ENCODE measurements at places on chromosomes 2 and 18.

- DNase-seq, result peak; percentile 86
These were observed 7.4 kb downstream of the UGT1A6 start for GRCh38 chr2:233700028-233700635.

DNA sequence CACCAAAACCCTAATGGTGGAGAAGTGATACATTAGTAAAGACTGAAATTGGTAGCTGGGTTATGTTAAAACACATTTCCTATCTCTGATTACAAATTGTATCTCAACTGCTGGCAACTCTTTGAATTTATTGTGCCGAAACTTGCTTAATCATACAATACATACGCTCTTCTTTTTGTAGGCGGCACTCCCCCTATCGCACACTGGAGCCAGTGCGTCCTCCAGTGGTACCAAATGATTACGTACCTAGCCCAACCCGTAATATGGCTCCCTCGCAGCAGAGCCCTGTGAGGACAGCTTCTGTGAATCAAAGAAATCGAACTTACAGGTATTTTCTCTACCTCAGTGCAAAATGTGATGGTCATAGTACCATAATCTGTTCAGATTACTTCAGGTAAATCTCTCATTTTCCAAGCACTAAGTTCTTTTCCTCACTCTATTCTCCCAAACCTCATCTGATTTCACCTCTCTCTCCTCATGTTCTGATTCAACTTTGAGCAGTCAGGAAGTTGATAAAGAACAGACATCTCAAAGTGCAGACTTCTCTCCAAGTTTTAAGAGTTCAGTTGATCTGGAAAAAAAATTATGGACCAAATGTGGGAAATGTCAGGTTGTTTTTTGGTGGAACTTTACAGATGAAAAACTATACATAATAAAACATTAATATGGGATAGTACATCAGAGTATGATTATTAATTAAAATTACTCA lies 66.5 kb downstream of the ABI2 start:
- DNase-seq, result no peak

DNA sequence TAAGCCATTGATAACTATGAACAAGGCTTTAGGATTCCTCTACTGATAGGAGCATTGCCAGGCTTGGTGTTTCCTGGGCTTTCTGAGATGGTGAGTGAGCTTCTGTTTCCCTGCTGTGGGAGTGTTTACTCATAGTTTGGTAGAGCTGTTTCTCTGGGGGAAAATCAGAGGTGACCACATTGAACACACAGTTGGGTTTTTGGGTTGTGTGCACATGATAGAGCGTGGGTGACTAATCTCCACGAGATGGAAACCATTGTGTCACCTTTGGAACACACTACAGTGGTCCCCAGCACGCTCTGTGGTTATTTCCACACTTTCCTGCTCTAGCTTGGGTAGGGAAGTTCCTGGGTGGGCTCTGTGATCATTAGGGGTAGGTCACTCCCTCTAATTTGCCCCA lies 5.4 kb downstream of the IL1R1 start:
- no peak for DNase-seq

GRCh38 chr2:136025057-136025973 lies 39.9 kb upstream of the DARS1 start:
- DNase-seq, result peak; percentile 87

- peak; percentile 65 for DNase-seq
These were observed 66.6 kb downstream of the SPTBN1 start for GRCh38 chr2:54522624-54523281.

- DNase-seq, result peak; percentile 78
These were observed 7.9 kb downstream of the NEDD4L start for GRCh38 chr18:58051765-58052460.

GRCh38 chr2:2887772-2888387 lies 489.7 kb downstream of the EIPR1 start:
- no peak for DNase-seq

DNA sequence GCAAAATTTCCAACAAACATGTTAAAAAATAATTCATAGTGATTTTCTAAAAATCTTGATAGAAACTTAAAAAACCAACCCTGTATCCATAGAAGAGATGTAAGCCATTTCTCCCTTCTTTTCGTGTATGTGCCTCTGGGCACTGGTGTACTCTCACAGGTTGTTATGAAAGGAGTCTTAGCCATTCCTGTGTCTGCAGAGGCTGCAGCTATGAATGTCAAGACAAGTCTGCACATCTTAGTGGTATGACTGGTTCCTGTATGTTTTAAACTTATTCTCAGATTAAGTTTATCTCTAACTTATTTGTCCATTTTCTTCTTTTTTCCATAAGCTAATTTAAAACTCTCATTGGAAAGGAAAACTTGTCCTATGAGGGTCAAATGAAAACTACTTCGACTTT lies 84.0 kb downstream of the DPP4 start:
- DNase-seq, result no peak

- no peak for DNase-seq
These were observed 41.1 kb upstream of the DSC1 start for GRCh38 chr18:31203794-31204148.

- no peak for DNase-seq
These were observed 11.9 kb upstream of the PID1 start for GRCh38 chr2:229282758-229283546.

GRCh38 chr2:88016960-88017779 lies 823 bp upstream of the RNU2-63P start:
- peak; percentile 23 for DNase-seq

GRCh38 chr18:830315-830901 lies 18.4 kb upstream of the YES1 start:
- DNase-seq, result no peak

DNA sequence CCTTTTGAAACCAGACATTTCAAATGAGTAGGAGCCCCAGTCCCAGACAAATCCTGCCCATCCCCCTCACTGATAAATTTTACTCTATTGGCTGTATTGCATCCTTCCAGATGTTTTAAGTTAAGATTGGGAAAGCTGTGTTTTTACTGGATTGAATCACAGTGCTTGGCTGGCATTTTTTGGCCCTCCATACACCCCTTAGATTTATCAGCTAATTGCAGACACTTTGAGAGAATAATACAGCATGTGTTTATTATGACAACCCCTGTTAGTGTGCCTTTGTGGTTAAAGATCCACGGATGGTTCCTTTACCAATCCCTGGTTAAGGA lies 74.9 kb downstream of the ANTXR1 start:
- DNase-seq, result no peak

DNA sequence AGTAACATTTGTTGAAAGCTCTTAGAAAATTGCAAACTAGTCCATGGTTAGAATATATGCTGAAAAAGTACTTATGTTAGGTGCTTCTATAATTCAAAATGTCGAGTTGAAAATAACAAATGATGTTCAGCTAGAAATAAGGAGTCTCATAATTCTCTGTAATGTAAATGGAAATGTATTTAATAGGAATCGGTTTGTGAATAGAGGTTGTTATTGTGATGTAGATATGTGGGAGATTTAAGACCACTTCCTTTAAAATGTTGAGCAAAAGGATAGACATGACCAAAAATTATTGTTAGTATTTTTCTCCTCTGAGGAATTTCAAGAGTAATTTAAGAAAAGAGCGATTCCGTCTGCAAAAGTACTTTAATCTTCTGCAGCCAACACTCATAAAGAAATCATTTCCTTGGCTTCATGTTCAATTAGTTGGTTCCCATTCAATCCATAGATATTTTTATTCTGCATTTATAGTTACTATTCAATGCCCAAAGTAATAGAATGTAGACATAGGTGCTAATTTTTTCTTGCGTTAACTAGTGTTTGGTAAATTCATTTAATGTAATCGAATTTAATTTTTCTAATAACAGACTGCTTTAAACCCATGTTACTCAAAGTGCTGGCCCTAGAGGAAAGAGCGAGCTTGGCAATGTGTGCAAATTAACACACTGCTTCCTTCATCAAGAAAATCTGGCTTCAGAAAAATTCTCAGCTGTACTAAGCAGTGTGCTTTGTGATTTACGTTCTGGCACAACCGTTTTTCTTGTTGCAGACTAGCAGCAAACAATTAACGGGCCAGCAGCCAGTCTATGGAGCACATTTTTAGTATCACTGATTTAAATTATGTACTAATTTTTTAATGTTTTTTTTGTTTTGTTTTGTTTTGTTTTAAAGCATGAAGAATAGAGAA lies 32.2 kb downstream of the FN1 start:
- DNase-seq, result no peak

GRCh38 chr2:78093436-78093835 lies 571.3 kb upstream of the LRRTM4 start:
- no peak for DNase-seq
